ENCODE measurements at places on chromosomes 3 and 15.
A peak's percentile ranks its signal among the peaks of the same experiment; 100 is the strongest.

- peak; percentile 18 for DNase-seq
Observed at GRCh38 chr15:57607570-57608000, 15.9 kb downstream of the MYZAP start.

- no peak for DNase-seq
Observed at GRCh38 chr3:139187648-139188047, 143.0 kb upstream of the PRR23C start.

- DNase-seq: no peak
Observed at GRCh38 chr3:53495520-53496391, 1.3 kb downstream of the CACNA1D start.

GRCh38 chr15:89442671-89443307, 53.6 kb downstream of the RHCG start:
- DNase-seq: peak; percentile 11

DNA sequence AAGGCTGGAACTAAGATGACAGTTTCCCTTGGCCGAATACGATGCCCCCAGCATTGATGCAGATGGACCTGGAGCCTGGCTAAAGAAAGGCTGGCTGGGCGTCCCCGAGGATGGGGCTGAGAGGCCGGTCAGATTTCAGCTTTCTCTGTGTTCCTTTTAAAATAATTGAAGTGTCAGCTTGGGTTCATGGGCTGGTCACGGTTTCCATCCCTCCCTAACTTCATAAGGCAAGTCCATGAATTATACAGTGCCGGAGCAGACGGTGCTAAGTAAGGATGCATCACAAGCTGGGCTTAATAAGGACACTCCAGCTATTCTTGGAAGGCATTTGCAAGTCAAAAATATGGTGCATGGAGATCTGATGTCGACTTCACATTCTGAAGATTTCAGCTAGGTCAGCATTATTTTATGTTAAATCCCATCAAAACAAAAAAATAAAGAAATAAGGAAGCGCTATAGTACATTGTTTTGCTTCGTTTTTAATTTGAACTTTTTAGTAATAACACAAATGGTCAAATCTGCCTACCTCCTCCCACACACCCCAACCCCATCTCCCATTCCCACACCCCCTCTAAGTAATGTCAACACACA, 220.8 kb downstream of the RPLP1 start:
- DNase-seq: no peak

GRCh38 chr3:129610276-129610675, 3.8 kb upstream of the PLXND1 start:
- DNase-seq: no peak

DNA sequence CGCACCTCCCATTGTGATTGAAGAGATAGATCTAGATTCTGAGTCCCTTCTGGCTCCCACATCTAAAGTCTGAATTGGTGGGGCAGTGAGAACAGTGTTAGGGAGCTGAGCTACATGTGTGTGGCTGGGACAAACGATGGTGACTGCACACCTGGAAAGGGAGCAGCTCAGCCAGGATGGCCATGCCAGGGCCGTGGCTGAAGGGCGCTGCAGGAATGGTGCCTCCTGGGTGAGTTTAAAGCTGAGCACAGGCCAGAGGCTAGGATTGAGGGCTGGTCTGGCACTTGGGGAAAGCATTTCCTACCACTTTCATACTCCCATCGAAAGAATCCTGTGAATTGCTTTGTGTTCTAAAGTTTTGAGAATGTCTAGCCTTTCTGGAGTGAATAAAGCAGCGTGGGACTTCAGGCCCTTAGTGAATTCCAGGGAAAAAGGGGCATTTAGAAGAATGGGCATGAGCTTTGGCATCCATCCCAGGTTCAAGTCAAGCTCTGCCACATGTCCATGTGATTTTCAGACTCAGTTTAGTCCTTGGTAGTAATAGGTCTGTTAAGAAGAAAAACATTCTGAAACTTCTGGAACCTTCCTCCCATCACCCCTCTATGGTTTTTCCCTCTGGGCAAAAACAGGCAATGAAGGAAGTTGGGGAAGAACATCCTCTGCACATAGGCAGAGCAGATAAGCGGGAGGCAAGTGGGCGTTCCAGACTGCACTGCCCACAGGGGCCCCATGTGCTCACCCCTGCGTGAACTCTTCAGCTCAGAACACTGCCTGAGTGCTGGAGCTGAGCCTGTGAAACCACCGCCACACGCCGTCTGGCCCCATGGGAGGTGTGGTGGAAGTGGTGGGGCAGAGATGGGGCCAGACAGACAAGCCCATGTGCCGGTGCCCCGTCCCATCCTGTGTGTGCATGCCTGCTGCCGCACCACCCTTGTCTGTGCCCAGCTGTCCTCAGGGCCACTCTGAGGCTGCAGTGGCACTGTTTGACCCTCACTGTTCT, 12.9 kb upstream of the CPNE9 start:
- no peak for DNase-seq

DNA sequence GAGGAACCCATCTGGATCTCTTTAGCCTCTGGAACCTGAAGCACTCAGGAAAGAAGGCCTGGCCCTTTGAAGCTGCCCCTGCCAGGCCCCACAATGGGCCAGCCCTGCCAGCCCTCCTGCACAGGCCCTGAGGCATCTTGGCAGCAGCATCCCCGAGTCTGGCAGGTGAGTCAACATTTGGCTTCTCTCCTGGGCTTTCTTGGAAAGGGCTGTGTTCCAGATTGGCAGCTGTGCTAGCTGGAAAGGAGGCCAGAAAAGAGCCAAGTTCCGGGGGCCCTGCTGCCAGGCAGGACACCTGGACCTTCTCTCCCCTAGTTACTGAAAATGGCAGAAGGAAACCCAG, 187.2 kb downstream of the SHQ1 start:
- DNase-seq: peak; percentile 58

GRCh38 chr15:59400103-59400813, 27.6 kb upstream of the MYO1E start:
- DNase-seq: no peak

GRCh38 chr15:80501476-80501875, 97.3 kb downstream of the ARNT2 start:
- DNase-seq: no peak

DNA sequence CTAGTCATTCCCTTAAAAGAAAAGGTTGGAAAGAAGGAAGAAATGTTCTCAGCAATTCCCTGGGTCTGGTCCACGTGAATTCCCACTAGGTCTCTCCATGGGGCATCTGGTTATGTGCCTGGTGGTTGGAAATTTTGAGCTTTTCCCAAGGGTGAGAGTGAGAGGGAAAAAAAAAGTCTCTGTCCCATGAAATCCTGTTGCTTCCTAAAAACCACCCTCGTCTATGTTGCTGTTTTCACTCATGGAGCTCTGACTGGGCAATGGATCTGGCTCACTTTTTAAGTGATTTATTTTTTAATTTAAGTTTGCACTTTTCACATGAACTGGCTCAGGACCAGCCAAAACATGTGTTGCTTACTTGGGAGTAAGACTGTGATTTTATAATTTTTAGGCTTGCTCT, 190.1 kb downstream of the CHST2 start:
- DNase-seq: no peak

DNA sequence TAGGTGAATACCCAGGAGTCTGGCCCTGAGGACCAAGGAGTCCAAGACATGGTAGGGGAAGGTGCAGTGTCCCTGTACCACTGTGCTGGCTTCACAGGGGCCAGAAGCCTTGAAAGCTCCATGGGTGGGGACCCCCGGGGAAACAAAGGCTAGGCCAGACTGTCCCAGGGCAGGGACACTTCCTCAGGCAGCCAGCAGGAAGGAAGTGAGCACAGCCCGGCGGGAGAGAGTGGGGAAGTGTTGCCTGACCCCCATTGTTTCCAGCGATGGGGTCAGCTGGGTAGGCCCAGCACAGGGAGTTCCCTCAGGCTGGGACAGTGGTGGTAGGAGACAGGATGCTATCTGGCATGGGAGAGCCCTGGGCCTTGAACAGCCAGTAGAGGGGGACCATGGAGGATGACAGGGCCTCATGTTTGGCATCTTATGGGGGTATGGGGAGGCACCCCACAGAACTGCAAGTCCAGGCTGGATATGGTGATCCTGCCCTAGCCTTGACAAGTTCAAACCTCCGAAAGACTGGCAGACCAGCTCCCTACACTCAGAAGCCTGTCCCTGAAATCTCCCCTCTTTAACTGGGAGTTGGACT, 1.2 kb upstream of the HYAL2 start:
- no peak for DNase-seq

- no peak for DNase-seq
Observed at GRCh38 chr3:42799376-42799775, 4.9 kb downstream of the HIGD1A start.

DNA sequence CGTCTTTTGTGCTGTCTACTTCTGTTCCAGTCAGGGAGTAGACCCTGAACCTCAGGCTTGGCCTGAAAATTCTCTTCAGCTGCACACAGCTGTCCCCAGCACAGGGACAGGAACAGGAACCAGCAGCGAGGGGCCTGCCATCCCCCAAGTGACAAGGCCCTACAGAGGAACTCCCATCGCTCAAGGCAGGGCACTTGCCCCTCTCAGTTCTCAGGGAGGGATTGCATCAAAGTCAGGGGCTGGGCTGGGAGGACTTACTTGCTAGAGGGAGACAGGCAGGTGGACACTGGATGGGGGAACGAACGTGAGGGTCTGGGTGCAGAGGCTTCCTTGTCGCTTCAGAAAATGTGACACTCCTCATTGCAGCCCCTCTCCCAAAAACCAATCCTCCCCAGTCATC, 163.6 kb downstream of the CHSY1 start:
- DNase-seq: no peak

DNA sequence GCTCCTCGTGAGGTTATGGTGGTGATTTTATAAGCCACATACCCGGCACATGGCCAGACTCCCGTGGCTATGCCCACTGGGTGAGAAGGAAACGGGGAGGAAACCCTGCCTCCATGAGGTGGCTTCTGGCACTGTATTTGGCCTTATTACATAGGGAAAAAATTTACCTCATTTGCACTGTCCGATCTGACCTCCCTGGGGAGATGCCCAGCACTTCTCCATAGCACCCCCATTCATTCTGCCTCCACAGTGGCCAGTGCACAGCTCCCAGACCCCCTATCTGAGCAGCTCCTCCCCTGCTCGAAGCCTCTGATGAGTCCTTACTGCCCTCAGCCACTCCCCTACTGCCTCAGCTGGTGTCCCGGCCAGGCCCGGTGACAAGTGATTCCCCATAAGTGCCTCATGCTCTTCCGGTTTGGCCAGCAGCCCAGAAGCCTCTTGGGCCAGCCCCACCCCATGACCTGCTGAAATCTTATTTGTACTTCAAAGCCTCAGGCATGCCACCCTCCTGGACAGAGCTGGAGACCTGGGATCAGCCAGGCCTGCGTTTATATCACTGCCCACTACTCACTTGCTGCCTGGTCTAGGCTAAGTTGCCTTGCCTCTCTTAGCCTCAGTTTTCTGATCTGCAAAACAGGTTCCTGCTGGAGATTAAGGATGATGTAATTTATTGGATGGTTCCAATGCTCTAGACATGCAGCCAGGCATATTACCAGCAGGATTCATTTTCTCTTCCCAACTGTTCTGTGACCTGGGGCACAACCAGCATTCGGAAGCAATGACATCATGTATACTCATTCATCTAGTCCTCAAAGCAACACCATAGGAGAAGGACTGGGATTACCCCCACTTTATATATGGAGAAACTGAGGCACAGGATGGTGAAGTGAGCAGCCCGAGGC, 30.6 kb upstream of the SLC6A6 start:
- peak; percentile 39 for DNase-seq

GRCh38 chr3:72682936-72683452, 165.3 kb downstream of the SHQ1 start:
- no peak for DNase-seq

- no peak for DNase-seq
Observed at GRCh38 chr3:99907959-99908544, 90.4 kb downstream of the CMSS1 start.

GRCh38 chr15:98724494-98724893, 76.2 kb downstream of the IGF1R start:
- DNase-seq: no peak

DNA sequence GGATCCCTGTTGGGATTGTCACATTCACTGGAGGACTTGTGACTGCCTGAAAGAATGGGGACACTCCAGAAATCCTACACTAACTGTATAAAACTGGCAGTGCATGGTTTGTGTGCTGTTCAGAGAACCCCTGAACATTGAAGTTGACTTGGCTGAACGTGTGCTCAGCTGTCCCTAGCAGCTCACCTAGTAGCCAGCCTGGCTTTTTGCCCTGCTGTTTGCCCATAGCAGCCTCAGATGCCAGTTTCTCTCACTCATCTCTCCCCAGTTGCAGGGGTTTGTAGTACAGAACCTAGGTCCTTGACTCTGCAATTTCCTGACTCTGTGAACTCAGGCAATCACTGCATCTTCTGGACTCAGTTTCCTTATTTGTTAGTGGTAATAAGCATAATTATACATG, 63.0 kb downstream of the KCNAB1 start:
- DNase-seq: no peak

DNA sequence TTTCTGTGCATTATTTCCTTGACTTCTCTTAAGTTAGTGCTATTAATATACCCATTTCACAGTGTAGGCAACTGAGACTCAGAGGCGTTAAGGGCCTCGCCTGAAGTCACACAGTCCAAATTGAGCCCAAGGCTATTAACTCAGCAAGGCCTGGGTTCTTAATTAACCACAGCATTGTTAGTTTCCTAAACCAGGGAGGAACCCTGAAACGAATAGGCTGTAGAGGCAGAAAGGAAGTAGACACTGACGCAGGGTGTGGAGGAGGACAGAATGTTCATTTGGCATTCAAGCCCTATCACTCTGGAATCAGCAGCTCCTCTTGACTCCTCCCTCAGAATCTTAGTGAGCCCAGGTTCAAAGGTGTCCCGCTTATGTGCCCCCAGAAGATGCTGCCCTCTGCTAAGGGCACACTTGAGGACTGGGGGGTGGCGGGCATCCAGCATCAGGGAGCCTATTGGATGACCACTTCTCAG, 13.9 kb downstream of the ARHGEF3 start:
- no peak for DNase-seq

DNA sequence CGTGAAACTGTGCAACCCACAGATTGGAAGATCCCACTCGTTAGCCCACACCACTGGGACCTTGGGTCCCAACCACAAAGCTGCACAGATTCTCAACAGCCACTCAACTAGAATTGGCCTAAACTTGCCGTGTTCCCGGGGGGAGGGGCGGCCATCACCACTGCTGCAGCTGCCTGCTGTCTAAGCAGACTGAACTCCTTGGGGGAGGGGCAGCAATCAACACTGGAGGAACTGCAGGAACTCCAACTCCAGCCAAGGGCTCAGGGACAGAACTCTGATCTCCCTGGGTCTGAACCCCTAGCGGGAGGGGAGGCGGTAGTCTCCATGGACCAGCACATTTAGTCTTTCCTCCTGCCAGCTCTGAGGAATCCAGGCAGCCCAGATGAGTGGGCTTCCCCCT, 205.9 kb downstream of the RSL24D1 start:
- no peak for DNase-seq

DNA sequence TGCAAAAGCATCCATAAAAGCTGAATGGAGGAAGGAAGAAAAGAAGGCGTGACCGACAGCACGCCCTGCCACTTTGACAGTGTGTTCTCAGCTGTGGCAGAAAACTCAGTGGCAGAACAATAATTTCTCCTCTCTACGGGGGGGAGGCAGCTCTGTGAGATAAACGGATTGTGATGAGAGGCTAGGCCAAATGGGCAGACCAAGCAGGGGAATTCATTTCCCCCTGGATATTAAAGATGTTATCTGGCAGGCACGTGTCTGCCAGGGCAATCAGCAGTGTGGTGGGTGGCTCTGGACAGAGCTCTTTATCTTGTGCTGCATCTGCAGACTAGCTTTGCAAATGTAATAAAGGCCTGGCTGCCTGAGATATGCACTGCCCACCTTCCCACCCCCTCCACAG, 1.9 kb upstream of the RMDN3 start:
- DNase-seq: no peak

- no peak for DNase-seq
Observed at GRCh38 chr15:64060716-64061115, 14.4 kb upstream of the DAPK2 start.

GRCh38 chr3:53809267-53809666, 37.0 kb downstream of the CHDH start:
- DNase-seq: no peak
